ENCODE measurements at places on chromosomes 13 and 19. TPM values are rescaled to one million over a fixed set of nuclear protein-coding genes. Genes with fewer than 3 reads are reported as not detected.

The FFAR2 gene
- not detected for total RNA-seq

The KCNN4 gene
- 57.6 TPM for total RNA-seq

The ZNF382 gene
- 0.03 TPM for total RNA-seq

The COL5A3 gene
- total RNA-seq = 3.2 TPM

The COL4A1 gene
- total RNA-seq = 93.4 TPM

The ZNF560 gene
- not detected for total RNA-seq

The CCDC8 gene
- not detected for total RNA-seq

The TMEM38A gene
- total RNA-seq = 1.4 TPM

The CDX2 gene
- 1.2 TPM for total RNA-seq

The CYSLTR2 gene
- total RNA-seq = not detected

The LYL1 gene
- total RNA-seq = 0.64 TPM

The RASL11A gene
- total RNA-seq = 4.5 TPM

The SLC25A41 gene
- not detected for total RNA-seq

The FCGBP gene
- 0.63 TPM for total RNA-seq

The CGB3 gene
- total RNA-seq = 0.38 TPM

The CYP2A6 gene
- total RNA-seq = not detected

The SIAH3 gene
- not detected for total RNA-seq

The NTN5 gene
- total RNA-seq = 0.17 TPM

Measured in A549 treated with GW870086 at 1 μM for 4 hours (cell line).